Smooth muscle cell of the coronary artery (primary cell): ENCODE measurements at places on chromosomes 6 and 20. TPM values are rescaled to one million over a fixed set of nuclear protein-coding genes. Genes with fewer than 3 reads are reported as not detected.

The CLIC5 gene
- 0.12 TPM in 1 of 2 replicates, not detected in the other for total RNA-seq

The C20orf141 gene
- not detected in 2 replicates for total RNA-seq

The METTL24 gene
- total RNA-seq, result 0.38 and 0.59 TPM in 2 replicates

The HRH3 gene
- not detected in 2 replicates for total RNA-seq

The ABHD16B gene
- not detected in 2 replicates for total RNA-seq

The ZSCAN26 gene
- total RNA-seq, result 11.5 and 12.0 TPM in 2 replicates

The SNHG17 gene
- 2.5 and 5.1 TPM in 2 replicates for total RNA-seq

The BNIP5 gene
- total RNA-seq, result not detected in 2 replicates

The RPL10A gene
- 1,582 and 2,681 TPM in 2 replicates for total RNA-seq

The MICAL1 gene
- 28.9 and 67.8 TPM in 2 replicates for total RNA-seq

The MMP24OS gene
- 10.9 and 49.0 TPM in 2 replicates for total RNA-seq

The ULBP2 gene
- 1.9 and 7.7 TPM in 2 replicates for total RNA-seq

The SOBP gene
- total RNA-seq, result 1.4 and 2.2 TPM in 2 replicates

The TXLNB gene
- total RNA-seq, result 0.15 and 0.23 TPM in 2 replicates

The EYA2 gene
- 0.15 and 0.70 TPM in 2 replicates for total RNA-seq

The RALGAPB gene
- 18.3 and 18.9 TPM in 2 replicates for total RNA-seq

The OLIG3 gene
- not detected in 2 replicates for total RNA-seq

The BMP7 gene
- under 0.01 TPM in 1 of 2 replicates, not detected in the other for total RNA-seq

The MOG gene
- not detected in 2 replicates for total RNA-seq

The TGM2 gene
- 12.4 and 598 TPM in 2 replicates for total RNA-seq

The ZSCAN23 gene
- total RNA-seq, result 0.94 and 2.4 TPM in 2 replicates

The DNAH8 gene
- not detected in 2 replicates for total RNA-seq

The ENPP5 gene
- 0.08 and 1.5 TPM in 2 replicates for total RNA-seq

The OR2J3 gene
- not detected in 2 replicates for total RNA-seq

The GRM1 gene
- total RNA-seq, result under 0.01 TPM in 2 replicates

The SMPD2 gene
- total RNA-seq, result 12.6 and 14.4 TPM in 2 replicates

The ANGPT4 gene
- total RNA-seq, result not detected in 2 replicates

The HTR1E gene
- not detected in 2 replicates for total RNA-seq

The RSPO3 gene
- 0.08 and 26.9 TPM in 2 replicates for total RNA-seq

The WFDC11 gene
- total RNA-seq, result not detected in 2 replicates
